ENCODE measurements at places on chromosomes 12 and 14.

DNA sequence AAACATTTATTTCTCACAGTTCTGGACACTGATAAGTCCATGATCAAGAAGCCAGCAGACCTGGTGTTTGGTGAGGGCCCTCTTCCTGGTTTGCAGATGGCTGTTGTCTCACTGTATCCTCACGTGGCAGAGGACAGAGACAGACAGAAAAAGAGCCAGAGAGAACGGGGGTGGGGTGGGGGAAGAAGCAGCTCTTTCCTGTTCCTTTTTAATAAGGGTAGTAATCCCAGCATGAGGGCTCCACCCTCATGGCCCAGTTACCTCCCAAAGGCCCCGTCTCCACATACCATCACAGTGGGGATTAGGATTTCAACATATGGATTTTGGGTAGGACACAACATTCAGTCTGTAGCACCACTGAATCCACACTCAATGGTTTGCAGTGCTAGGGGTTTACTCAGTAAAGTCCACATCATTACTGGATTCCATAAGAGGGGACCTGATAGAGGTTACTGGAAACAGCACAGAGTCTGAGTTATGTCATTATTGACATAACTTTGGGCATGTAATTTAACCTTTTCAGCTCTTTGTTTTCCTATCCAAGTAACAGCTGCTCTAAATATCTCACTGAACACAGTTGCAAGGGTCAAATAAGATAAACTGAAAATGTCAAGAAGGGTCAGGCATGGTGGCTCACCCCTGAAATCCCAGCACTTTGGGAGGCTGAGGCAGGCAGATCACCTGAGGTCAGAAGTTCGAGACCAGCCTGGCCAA lies 53.2 kb downstream of the RPAP3 start:
- DNase-seq = no peak

GRCh38 chr14:64387232-64387781 lies 846 bp upstream of the MTHFD1 start:
- no peak for DNase-seq

GRCh38 chr14:53043027-53043581 lies 92.3 kb upstream of the FERMT2 start:
- DNase-seq = no peak

DNA sequence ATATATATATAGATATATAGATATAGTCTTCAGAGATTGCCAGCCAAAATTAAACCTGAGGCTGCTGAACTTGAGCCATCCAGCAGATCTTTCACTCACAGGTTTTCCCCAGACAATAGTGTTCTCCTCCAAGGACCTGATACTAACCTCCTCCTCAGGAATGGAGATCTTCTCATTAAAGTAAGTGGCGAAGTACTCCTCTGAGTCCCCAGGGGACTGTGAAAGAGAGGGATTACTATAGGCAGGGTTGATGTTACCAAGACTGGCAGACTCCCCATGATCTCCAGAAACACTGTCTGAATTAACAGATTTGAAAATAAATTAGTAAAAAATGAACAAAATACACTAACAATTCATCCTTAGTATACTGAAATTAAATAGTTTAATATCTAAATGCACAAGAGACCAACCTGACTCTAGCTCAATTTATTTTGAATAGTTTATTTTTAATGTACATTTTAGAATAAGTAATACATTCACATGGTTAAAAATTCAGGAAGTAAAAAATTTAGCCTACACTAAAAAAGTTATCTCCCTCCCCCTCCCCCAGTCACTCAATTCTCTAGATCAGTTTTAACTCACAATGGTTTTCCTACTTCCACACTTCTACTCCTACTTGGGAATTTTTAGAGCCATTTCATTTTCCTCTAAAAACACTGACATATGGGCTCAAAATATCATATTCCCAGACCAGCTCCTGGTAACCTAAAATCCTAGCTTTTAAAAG lies 17.7 kb downstream of the SLC11A2 start:
- DNase-seq = no peak

GRCh38 chr14:40296821-40297220 lies 864.6 kb upstream of the FBXO33 start:
- no peak for DNase-seq

DNA sequence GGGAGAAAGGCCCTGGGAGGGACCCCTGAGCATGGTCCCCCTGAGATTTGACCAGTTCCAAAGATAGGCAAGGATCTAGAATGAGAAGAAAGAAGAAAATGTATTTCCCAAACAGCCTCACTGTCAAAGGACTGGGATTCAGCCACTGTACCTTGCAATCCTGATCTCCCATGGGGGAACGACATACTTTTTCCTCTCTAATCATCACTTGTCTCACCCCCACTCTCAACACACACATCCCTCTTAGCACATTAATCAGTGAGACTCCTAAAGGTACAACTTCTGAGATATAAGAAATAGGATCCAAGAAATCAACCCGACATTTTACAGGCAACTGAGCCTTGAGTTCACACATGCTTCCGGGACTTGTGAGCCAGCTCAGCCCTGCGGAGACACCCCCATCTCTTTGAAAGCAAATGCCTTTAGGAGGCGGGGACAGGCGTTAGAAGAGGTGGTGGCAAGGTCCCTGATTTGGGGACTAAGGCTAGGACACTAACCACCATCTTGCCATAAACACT lies 1.4 kb downstream of the MAP3K9 start:
- DNase-seq = peak; percentile 45

DNA sequence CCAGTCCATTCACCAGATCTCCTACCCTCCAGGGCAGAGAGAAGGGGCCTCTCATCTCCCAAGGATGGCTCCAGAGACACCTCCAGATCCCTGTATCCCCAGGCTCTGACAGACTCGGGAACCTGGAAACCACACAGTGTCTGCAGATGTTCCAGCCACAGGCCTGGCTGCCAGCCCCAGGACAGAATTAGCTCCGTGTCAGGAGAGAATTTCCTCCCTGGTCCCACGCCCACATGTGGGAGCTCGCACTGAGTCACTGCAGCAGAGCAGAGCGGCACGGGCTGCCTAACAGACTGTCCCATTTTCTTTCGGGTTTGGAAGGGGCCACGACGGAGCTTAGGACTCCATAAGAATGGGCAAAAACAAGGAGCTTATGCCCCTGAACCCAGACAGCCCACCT lies 33.6 kb downstream of the CMKLR1 start:
- peak; percentile 4 for DNase-seq

DNA sequence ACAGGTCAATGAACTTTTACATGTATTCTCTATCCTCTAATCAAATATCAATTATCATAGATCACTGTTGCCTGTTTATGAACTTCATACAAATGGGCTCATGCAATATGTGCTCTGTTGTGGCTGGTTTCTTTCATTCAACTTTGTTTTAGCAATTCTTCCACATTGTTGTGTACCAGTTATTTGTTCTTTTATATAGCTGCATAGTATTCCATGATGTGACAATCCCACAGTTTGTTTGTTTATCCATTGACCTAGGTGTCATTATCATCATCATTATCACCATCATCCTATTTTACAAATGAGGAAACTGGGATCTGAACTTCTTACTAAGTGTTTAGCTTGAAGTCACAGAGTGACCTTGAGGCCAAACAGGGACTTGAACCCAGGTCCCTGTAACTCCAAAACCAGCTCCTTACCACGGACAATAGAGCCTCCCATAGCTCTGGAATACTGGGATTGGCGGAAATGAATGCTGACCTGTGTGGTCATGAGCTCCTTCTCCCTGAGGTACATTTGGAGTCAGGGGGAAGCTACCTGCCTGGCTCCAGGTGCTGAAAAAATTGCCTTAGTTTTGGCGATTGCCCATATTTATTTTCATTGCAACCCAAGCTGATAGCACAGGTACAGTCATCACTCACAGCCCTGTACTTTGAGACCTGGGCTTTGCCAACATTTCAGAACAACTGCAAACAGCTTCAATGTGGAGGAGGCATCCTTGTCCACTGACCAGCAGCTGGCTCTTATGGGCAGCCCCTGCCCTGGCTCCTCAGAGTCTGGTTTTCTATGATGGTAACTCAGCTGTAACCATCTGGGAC lies 9.2 kb downstream of the ZFP36L1 start:
- no peak for DNase-seq

- DNase-seq = no peak
These were observed 131.8 kb upstream of the EEA1 start for GRCh38 chr12:93060666-93061472.

DNA sequence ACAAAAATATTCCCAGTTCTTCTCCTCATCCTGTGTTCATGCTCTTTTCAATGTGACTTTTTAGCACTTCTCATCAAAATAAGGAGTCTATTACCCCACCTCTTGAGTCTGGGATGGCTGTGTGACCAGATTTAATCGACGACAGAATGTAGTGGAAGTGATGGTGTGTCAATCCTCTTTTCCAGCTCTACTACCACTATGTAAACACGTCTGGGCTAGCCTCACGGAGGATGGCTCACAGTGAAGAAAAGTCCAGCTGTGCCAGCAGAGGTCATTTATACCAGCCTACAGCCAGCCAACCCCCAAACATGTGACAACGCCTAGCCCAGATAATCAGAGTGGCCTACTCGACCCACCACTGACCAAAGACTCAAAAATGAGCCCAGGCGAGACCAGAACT lies 37.3 kb upstream of the FGF6 start:
- no peak for DNase-seq

GRCh38 chr14:91311284-91311662 lies 66.8 kb upstream of the GPR68 start:
- peak; percentile 43 for DNase-seq

DNA sequence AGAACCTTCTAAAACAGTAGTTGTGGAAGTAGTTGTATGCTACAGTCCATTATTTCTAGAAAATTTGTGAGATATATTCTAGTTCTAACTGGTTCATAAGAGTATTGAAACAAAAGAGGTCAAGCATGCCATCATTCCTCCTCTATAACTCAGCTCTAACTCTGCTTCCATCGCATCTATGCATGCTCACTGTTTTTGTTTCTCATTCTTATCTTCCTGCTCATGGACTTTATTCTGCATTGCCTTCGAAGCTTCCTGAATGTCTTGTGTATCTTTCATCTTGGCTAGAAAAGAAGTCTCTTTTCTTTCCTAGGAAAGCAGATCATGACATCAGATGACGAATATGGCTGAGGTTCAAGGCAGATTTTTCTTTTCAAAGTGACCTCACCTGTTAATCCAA lies 402 bp downstream of the LMNTD1 start:
- DNase-seq = no peak

DNA sequence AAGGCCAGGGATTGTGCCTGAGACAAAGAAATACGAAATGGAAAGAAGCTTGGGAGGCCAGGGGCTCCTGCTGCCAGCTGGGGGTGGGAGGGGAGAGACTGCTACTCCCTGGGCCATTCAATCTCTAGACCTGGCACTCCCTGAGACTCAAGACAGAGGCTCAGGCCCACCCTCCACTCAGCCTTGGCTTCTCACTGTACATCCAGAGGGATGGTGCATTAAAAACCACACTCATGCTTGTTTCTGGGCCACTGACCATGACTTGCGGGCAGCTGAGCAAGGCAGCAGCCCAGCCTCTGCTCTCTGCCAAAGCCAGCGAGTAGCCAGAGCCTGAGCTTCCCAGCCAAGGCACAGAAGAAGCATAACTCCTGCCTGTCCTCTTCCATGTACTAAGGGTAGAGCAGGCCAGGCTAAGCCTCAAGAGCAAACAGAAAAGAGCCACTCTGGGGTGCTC lies 41.5 kb downstream of the PITPNM2 start:
- DNase-seq = no peak

DNA sequence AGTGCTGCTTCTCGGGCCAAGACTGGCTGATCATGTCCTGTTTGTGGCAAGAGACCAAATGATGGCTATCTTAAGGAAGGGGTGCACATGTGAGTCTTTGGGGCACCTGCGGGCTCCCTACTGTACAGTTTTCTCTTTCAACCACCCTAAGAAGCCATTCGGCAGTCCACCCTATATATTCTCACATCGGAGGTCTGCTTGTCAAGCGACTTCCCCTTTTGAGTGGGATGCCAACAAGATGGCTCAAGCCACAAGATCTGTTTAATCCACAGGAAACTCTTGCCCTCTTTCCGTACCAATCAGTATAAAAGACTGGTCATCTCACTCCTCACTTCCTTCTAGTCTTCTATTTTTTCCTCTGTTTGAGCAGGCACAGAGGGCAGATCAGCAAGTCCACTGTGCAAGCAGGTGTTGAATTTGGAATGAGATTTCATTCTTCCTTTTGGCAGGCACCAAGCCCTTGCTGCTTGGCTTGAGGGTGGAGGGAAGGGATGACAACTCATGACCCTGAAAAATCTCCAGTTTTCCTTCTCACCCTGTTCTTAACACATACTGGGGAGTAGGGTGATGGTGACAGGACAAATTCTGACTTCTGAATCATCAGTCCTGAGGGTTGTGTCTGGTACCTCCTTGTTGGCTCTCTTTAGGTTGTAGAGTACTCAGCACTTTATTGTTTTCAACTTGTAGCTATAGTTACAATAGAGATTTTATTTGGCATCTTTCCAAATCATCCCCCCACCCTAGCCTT lies 17.6 kb downstream of the LACRT start:
- DNase-seq = no peak

GRCh38 chr12:23540572-23540971 lies 408.9 kb downstream of the SOX5 start:
- no peak for DNase-seq

GRCh38 chr12:83186419-83186818 lies 499.7 kb downstream of the TMTC2 start:
- no peak for DNase-seq

- no peak for DNase-seq
These were observed 64.2 kb downstream of the LGR5 start for GRCh38 chr12:71503579-71504391.

DNA sequence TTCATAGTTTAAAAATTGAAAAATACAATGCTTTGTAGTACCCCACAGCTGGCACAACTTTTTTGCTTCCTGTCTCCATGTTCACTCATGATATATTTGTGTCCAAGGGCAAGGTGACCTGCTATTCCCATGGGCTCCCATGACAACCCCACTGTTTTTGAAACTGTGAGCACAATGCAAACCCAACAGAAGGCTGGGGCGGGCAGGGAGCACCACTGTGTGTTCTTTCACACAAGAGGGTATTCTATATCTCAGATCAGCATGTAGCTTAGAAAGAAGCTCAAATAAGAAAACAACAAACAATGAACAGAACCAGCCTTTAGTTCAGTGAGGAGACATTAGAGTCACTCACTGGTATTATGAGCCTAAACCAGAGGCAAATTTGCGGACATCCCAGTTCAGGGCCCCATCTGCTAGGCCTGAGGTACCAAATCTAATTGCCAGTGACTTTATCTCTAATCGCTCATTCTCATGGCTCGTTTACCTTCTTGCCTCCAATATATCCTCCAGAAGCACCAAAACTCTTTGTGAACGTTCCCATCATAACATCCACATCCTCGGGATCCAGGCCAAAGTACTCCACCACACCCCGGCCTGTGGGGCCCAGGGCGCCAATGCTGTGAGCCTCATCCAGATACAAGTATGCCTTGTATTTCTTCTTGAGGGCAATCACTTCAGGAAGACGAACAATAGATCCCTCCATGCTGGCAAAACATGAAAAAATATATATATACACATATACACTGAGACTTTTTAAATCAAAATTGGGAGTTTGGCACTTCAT lies 56.4 kb upstream of the ISM2 start:
- DNase-seq = no peak

GRCh38 chr12:6062395-6062756 lies 62.1 kb downstream of the VWF start:
- DNase-seq = no peak

GRCh38 chr12:106030210-106031071 lies 108.3 kb downstream of the NUAK1 start:
- DNase-seq = no peak

GRCh38 chr14:104339829-104340228 lies 201.4 kb downstream of the KIF26A start:
- no peak for DNase-seq

- DNase-seq = no peak
These were observed 75.9 kb upstream of the AMIGO2 start for GRCh38 chr12:47155457-47156166.

Measured in activated CD4-positive, alpha-beta T cell treated with anti-CD3 and anti-CD28 coated beads, Interleukin-2, amount 50 U/mL, for 1 hour (primary cell).